ENCODE measurements at places on chromosomes 2 and 18.

- no peak for DNase-seq
These were observed 351.9 kb upstream of the ID2 start for GRCh38 chr2:8329660-8330622.

- no peak for DNase-seq
These were observed 512.7 kb upstream of the CDH2 start for GRCh38 chr18:28689588-28689987.

DNA sequence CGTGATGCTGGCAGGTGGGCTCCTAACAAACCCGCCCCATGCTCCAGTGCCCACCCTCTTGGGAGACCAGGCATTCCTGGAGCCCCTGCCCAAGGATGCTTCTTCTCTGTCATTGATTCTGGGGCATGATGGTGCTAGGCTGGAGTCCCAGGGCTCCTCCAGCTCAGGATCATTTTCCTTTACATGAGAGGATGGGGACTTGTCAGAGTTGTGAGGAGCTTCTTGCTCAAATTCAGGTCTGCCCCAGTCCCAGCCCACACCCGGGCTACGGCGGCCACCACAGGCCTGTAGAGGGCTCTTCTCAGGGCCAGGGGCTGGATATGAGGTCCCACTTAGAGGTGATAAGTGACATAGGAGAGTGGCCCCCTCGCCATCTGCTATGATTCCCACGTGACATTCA lies 141.1 kb upstream of the COPS8 start:
- DNase-seq, result no peak

GRCh38 chr2:112685271-112685884 lies 35.4 kb upstream of the NT5DC4 start:
- no peak for DNase-seq

DNA sequence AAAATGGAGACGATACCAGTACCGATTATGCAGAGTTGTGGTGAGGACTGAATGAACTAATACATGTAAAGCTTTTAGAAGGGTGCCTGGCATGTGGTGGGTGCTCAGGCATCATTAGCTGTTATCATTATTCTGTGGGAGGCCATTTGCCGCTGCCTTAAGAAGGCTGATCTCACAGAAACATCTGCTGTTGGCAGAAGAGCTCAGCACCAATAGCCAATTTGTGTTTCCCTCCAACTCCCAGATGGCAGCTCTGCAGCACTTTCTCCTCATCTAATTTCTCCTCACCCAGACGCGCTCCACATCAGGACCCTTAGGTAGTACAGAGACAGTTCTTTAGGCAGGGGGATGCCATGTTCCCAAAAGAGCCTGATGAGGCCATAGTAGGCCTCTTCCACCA lies 15.8 kb upstream of the CYP1B1 start:
- DNase-seq, result no peak

- DNase-seq, result no peak
These were observed 75.4 kb downstream of the CDK15 start for GRCh38 chr2:201881741-201882140.

- DNase-seq, result no peak
These were observed 206.8 kb downstream of the TXNL1 start for GRCh38 chr18:56431551-56431950.

DNA sequence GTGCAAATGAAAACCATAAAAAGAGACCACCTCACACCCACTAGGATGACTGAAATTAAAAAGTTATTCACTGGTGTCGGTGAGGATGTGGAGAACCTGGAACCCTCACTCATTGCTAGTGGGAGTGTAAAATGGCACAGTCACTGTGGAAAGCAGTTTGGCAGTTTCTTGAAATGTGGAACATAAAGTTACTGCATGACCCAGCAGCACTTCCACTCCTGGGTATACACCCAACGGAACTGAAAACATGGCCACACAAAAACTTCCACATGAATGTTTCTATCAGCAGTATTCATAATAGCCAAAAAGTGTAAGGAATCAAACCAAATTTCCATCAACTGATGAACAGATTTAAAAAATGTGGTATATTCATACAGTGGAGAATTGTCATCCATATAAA lies 65.1 kb upstream of the SLC66A3 start:
- no peak for DNase-seq

All from effector memory CD4-positive, alpha-beta T cell (primary cell).